CMK (cell line): ENCODE measurements at places on chromosomes 1 and 21.

GRCh38 chr1:182910143-182910542, 42.8 kb downstream of the SHCBP1L start:
- no peak for DNase-seq

- no peak for DNase-seq
Measured at GRCh38 chr1:109105881-109106280, 8.0 kb upstream of the ELAPOR1 start.

DNA sequence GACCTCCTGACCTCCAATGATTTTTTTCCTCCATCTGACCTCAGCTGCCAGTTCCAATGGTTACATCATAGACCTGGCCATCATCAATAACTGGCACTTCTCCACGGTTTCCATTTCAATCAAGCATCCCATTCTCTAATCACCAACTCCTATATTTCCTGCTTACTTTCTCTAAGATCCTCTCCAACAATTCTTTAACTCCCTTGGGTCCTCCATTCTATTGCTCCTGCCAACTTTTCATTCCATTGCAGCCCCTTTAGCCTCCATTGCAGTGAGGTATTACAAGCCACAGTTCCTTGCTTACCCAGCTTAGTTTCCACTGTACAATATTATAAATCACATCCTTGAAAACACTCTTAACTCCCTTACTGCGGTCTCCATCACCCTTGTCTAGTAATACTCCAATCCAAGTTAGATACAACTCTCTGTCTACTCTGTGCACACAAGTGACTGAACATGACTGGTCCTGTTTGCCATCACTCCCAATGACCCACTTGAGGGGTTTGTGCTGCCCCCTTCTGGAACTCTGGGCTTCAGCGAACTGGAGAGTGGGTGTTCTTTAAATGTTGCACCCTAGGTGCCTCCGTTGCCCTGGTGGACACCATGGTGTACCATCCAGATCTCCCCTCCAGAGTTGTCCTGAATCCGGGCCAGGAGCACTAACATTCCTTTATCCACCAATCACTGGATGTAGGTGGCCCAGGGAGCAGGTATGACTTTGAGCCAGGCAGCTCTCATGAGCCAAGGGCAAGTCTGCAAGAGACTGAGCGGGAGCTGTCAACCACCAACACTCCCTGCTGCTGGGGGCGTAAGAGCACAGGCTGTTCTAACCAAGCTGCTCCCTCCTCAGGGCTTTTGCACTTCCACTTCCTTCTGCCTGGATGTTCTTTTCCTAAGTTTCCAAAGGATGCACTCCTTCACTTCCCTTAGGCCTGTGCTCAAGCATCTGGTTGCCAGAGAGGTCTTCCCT, 3.7 kb upstream of the FNDC7 start:
- DNase-seq: no peak

- DNase-seq: no peak
Measured at GRCh38 chr1:34844252-34844634, 15.3 kb downstream of the SMIM12 start.

- no peak for DNase-seq
Measured at GRCh38 chr1:72227667-72228066, 54.7 kb downstream of the NEGR1 start.

DNA sequence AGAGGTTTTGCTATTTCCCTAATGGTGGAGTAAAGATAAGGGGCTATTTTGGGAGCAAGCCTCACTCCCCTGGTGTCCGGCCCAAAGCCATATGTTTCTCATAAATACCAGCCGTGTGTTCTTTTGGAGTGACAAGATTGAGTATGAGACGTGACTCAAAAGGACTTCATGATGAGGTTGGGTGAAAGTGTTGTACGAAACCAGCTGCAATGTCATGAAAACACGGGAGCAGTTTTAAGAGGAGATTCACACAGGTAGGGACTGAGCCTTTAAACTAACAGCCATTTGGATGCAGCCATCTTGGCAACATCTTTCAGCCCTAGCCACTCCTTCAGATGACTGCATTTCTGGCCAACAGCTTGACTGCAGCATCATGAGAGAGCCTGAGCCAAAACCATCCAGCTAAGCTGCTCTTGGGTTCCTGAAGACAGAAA, 532.3 kb upstream of the USP24 start:
- no peak for DNase-seq

DNA sequence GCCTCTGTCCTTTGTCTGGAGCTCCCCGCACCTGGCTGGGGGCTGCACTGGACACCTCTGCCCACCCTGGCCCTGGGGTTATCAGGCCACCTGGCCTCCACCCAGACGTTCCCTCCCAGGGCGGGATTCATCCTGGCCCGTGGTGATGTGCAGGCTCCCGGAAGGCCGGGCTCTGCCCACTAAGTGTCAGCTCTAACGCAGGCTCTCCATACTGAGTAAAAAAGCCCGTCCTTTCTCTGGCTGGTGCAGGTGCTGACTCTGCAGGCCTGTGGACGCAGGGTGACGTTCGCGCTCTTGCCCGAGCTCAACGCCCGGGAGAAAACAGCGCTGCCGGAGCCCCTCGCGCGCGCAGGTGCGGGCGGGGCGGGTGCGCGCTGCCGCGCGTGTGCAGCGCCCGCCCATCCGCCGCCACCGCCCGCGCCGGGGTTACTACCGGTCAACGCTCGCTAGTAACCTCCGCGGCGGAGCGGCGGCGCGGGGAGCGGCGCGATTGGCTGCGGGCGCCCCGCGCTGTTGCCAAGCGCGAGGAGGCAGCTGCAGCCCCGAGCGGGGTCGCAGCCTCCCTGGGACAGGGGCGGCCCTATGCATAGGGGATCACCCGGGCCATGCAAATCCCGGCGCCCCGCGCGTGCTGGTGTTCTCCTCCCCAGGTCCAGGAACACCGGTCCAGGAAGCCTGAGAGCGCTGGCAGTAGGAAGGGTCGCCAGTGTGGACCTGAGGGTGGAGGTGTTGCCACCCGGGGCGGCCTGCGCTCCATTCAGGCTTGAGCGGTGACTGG, 15.7 kb downstream of the ABCG1 start:
- peak; percentile 57 for DNase-seq

DNA sequence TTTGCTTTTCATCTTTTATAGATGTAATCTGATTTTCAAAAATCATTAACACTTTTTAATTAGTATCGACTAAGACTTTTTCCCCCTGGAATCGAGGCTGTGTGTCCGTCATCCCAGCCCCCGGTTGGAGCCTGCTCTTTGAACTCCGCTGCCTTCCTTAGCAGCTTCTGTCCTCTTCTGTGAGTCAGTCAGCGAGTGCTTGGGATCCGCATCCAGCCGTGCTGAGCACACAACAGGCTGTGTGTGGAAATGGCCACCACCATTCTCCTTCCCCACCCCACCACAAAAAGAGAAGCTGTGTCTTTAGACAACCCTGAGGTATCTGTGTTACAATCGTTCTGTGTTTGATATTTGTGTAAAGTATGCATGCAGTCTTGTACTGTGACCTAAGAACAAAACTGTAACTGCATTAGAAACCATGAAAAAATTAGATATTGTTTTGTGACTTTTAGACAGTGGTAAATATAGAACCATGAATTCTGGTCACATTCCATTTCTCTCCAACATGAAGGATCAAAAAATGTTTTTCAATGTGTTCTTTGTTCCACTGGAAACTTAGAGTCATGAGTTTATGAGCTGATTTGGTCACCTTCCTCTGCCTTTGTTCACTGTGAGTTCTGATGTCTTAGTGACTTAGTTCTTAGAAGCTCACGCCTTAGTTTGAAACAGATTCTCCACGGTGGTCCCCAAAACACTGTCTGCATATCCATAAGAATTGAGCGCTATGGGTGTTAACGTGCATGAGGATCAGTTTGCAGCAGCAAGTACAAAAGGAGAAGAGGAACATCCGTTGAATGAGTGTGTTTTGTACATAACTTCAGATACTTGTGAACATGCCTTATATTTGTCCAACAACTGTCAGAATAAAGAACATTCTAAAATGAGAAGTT, 64.7 kb downstream of the VPS26C start:
- DNase-seq: no peak

DNA sequence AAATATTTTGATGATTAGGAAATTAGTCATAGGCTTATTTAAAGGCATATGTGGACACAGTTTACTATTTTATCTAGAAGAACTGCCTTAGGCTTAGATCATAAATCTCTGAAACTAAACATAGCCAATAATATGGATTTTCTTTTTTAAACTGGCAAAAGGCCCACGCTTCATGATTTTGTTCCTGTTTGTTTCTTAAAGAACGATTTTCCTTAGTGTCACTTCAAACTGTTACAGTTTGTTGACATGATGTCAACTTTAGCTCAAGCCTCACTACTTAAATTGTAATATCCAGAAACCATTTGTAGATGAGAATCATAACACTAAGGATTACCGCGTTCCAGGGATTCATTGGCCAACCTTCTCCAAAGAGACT, 322.6 kb downstream of the HHIPL2 start:
- no peak for DNase-seq

GRCh38 chr1:178407655-178408054, 89.1 kb downstream of the CLEC20A start:
- DNase-seq: no peak

GRCh38 chr1:25110036-25110435, 122.3 kb downstream of the SYF2 start:
- DNase-seq: no peak

GRCh38 chr1:64980745-64981600, 14.6 kb upstream of the JAK1 start:
- no peak for DNase-seq

DNA sequence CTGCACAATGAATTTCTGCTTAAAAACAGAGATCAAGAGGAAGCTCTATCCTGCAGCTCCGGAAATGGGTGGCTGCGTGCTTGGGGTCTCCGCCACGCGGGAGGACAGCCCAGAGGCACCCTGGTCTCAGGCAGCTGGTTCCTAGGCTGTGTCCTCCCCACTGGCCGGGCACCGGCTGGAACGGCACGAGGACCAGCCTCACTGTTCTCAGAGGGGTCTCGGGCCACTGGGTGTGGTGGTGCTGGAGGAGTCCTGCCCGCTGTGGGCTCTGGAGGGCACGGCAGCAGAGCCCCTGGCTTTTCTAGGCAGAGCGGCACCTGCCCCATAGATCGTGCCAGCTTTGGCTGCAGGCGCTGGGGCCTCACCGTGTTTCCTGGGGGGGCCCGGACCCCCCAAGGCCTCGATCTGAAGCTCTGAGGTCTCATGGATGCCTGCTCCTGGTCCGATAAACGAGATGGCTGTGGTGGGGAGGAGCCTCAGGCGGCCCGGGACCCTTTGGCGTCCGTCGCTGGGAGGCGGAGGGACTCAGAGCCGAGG, 8.2 kb upstream of the RNF223 start:
- no peak for DNase-seq

DNA sequence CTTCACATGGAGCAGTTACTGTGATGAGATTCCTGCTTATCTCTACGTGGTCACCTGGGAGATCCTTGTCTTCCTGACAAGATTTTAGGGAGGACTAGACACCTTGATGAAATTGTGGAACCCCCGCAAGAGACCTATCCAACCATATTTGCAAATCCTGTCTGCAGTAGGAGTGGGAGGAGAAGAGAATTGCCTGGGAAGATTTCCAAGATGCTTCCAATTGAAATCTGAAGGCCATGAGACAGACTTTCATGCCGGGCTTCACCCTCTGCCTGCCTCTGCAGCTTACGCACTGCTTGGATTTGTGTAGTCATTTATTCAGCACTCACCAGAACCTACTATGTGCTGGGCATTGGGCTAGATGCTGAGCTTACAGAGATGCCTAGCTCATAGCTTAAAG, 106.6 kb downstream of the OMA1 start:
- DNase-seq: no peak

DNA sequence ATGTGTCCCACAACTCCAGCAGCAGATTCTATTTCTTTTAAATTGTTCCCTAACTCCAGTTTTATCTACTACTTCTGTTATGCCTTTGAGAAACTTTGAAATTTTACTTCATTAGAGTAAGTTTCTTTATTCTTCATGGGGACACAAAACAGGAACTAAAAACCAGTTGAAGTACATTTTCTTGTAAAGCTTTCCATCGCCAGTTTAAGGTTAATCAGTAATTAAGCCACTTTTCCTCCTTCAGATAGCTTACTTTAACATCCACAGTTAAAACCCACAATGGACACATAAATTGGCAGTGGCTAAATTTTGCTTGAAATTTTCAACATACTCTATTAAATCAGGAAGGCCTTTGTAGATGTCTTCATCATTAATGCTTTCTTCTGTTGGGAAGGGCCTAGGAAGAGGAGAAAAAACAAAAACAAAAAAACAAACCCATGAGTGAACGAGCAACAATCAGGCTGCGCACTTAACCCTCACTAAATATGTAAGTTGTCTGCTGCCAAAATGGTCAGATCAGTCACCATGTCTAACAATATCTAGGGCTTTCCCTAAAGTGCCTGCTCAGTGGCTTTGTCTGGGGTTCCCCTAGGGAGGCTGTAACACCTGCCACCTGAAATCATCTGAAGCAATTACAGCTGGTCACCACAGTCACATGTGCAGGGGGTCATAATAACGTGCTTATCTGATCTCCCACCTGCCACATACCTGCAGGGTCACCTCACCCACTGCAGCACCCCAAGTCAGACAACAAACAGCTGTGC, 187.9 kb downstream of the VAV3 start:
- no peak for DNase-seq

GRCh38 chr1:13956393-13956792, 256.4 kb downstream of the PRDM2 start:
- DNase-seq: no peak

DNA sequence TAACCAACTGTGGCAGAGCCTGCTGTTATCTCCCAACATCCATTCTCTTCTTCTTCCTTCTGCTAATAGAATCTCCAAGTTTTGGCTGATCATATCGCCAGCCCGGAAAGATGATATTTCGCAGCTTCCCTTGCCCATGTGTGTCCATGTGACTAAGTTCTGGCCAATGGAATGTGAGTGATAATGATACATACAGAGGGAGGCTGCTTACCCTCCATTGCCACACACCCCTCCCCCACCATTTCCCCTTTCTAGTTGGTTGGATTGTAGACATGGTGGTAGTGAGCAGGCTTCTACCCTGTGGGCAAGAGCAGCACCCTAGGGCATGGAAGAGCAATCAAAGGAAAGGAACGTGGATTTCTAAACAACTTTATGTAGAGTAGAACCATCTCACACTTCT, 48.8 kb downstream of the SLC9C2 start:
- peak; percentile 95 for DNase-seq

DNA sequence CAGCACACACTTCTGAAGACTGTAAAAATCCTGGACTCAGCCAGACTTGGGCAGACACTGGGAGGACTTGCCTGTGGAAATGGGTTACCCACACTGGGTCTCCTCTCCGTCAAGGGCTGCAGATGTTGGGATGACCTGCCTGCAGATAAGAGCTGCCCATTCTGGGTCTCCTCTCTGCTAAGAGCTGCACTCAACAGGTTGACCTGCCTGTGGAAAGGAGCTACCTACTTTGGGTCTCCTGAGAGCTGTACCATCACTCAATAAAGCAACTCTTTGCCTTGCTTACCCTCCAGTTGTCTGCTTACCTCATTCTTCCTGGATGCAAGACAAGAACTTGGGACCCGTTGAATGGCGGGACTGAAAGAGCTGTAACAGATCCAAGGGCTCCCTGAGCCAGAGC, 28.2 kb downstream of the ZCCHC17 start:
- no peak for DNase-seq

DNA sequence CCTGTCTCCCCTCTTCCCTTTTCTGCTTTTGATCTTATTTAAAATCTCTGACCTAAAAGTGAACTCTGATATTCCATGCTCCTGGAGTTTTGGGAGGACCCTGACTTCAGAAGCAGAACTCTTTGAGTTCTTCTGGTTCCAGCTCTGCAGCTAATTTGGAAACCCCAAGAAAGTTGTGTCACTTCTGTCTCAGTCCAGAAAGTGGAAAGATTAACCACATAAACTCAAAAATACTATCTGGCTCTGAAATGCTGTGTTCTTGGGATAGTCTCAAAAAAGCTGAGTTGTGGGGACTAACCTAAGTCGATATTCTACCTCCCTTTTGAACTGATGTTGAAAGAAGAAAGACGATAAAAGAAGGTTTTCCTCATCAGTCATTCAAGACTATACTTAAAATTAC, 59.8 kb downstream of the ITPKB start:
- no peak for DNase-seq
